ENCODE measurements at places on chromosomes 4 and X.

GRCh38 chr4:37837446-37837845 is 11.0 kb downstream of the PGM2 start:
- DNase-seq = peak; percentile 8

DNA sequence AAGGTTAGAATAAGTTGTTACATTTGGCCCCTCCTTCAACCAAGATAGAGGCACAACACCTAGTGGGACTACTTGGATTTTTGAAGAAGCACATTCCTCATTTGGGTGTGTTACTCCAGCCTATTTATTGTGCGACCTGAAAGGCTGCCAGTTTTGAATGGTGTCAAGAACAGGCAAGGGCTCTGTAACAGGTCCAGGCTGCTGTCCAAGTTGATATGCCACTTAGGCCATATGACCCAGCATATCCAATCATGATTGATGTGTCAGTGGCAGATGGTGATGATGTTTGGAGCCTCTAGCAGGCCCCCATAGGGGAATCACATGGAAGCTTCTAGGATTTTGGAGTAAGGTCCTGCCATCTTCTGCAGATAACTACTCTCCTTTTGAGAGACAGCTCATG is 35.5 kb upstream of the UGT2B4 start:
- no peak for DNase-seq

- DNase-seq = no peak
Observed at GRCh38 chr4:111274060-111274459, 651.2 kb upstream of the PITX2 start.

GRCh38 chrX:103170216-103170615 is 44.7 kb upstream of the BEX4 start:
- DNase-seq = no peak

DNA sequence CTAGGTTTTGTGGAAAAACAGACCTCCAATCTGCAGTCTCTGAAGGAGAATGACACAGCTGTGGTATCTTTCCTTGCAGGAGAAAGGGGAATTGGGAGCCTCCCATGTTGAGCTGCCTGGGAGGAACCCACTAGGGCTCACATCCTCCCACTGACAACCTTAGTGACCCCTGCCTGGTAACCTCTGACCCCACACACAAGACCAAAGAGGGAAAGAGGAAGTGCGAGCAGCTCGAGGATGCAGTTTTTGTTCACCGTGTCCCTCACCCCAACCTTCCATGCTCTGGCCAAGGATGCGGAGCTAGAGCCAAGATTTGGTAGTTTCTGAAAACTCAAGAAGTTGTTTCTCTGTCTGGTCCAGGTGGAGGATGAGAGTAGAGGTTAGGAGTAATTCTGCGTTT is 5.4 kb upstream of the ZXDA start:
- DNase-seq = peak; percentile 50

GRCh38 chr4:1784789-1785591 is 8.1 kb upstream of the FGFR3 start:
- DNase-seq = no peak

- DNase-seq = peak; percentile 76
Observed at GRCh38 chr4:74451214-74451661, 6.3 kb downstream of the AREG start.

DNA sequence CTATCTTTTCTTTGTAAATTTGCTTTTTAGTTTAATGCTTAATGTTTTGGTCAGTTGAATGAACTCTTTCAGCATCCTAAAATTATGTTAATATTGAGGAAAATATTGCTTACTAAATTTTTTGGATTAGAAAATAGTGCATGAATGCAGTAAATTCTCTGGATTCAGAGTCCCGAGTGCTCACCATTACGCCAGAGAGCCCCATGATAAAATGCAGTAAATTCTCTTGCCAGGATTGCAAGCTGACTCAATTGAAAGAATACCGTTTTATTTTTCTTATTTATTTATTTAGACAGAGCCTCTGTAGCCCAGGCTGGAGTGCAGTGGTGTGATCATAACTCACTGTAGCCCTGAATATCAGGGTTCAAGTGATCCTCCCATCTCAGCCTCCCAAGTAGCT is 60.9 kb upstream of the ENPEP start:
- no peak for DNase-seq

- no peak for DNase-seq
Observed at GRCh38 chr4:107931775-107932321, 499 bp downstream of the CYP2U1 start.

DNA sequence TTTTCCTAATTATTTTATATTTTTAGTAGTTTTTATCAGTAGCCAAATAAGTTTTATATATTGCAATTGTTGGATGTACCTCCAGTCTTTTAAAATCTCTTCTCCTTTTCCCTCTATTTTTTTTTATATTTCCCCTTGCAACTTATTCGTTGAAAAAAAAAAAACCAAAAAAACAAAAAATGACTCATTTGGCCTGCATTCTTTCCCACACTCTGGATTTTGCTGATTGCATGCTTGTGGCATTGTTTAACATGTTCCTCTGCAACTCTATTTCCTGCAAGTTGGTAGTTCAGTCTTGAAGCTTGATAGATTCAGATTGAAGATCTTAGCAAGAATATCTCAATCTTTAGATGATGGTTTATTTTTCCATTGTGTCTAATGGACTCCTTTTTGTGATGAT is 260.6 kb upstream of the BOD1L1 start:
- DNase-seq = no peak

GRCh38 chr4:123325241-123325681 is 71.3 kb upstream of the SPRY1 start:
- DNase-seq = peak; percentile 96

GRCh38 chr4:88033309-88033708 is 25.9 kb downstream of the PKD2 start:
- peak; percentile 64 for DNase-seq

- no peak for DNase-seq
Observed at GRCh38 chrX:119570351-119570835, 4.0 kb upstream of the UBE2A start.

DNA sequence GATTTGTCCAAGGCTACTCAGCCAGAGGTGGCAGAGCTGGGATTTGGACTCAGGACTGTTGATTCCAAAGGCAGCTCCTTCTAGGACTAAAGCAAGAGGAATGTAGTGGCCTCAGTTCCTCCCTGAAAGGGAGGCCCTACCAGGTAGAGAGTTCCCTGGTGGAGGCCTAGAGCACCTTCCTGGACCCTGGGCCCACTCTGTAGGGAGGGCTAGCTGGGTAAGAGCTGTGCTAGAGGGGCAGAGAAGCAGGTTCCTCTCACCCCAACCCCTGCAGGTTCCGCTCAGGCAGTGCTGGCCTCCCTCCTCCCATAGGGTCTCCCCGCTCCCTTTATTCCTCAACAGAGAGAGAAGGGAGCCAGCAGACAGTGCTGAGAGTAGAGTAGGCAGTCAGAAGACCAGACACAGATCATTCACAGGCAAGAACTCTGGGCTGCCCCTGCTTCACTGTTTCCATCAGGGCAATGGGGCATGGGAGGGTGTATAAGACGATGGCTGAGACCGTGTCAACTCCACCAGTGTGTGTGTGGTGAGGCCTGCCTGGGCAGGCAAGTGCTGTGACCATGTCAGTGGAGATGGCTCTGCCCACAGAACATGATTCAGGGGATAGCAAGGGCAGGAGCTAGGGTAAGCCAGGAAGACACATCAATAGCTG is 12.4 kb upstream of the PJA1 start:
- DNase-seq = no peak

- no peak for DNase-seq
Observed at GRCh38 chrX:148354916-148355315, 145.5 kb upstream of the AFF2 start.

DNA sequence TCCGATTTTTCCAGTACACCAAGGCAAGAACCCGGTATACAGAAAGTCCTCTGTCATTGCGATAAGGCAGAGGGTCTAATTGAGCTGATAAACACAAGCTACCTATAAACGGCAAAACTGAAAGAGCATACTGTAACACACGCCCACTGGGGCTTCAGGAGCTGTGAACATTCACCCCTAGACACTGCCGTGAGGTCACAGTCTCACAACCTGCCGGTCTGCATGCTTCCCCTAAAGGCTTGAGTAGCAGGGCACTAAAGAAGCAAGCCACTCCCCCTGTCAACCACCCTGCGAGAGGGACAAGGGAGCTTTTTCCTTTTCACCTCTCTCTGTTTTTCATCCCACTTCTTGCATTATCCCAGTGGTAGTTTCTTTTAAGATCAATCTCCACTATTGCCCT is 22.4 kb upstream of the F9 start:
- DNase-seq = no peak

DNA sequence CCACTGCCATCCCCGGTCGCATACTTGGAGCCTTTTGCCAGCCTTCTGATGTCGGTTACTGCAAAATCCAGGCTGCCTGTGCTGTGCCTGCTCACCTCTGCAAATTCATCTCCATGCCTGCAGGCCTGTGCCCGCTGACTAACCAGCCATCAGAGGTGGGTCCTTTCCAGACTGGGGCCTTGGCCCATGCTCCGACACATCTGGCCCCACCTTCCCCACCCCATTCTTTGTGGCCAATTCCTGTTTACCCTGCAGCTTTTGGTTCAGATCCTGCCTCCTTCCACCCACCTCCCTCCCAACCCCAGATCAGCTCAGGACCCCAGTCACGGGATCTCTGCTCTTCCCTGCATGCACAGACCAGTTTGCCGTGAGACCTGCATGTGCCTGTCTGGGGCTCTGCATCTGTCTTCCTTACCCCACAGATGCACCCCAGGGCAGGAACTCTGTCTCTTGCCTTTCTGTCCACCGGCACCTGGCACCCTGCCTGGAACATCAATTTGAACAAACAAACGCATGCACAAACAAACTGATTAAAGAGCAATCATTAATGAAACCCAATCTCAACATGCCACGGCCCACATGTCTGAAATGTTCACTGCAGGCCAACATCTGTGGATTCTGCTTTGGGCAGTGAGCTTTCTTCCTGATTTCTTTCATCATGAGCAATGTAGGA is 112.8 kb upstream of the PSAPL1 start:
- no peak for DNase-seq

- no peak for DNase-seq
Observed at GRCh38 chr4:76680952-76681351, 217.0 kb downstream of the SOWAHB start.

DNA sequence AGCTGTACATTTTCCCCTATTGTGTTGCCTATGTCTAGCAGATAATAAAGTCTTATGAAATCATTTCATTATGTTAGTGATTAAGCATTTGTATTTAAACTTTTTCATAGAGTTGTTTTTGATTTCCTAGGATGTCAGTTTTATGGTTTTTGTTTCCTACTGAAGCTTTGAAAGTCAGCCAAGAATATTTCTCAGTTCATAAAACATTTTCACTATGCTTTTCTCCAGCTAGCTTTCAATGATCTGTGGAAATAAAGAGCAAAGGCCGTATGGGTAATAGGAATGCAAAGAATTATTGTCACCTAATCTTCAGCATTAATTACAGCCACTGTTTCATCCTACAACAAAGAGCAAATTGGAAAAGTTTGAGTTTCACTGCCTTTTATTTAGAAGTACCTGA is 145.7 kb upstream of the NUDT6 start:
- no peak for DNase-seq

DNA sequence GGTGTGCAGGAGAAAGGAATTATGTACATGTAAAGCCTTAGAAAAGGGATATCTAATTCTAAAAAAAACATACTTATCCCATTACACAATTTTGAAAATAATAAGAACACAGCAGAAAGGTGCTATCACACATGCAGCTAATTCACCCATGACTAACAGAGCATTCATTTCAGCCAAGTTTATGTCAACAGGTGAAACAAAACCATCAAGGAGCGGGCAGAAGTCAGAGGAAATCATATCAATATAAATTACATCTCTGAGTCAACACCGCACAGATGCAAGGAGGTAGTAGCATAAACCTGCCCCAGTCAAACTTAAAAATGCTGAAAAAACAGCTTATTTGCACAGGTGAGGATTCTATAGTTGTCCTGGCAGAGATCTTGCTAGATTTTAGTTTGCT is 197.9 kb downstream of the PRDM5 start:
- no peak for DNase-seq

- DNase-seq = no peak
Observed at GRCh38 chr4:159002950-159003349, 99.9 kb upstream of the RAPGEF2 start.

DNA sequence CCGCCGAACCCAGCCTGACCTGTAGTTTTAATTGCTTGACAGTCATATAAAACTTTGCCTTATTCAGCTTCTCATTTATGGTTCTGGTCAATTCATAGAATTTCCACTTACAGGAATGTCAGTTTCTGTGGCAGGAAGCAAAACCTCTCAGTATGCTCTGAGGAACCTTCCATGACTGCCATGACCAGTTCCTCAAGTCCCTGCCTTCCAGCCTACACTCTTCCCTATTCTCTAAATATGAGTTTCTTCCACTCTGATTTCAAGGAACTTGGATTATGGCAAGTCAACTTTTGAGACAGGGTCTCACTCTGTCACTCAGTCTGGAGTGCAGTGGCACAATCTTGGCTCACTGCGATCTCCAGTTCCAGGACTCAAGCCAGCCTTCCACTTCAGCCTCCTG is 26.0 kb upstream of the NSUN7 start:
- peak; percentile 30 for DNase-seq

DNA sequence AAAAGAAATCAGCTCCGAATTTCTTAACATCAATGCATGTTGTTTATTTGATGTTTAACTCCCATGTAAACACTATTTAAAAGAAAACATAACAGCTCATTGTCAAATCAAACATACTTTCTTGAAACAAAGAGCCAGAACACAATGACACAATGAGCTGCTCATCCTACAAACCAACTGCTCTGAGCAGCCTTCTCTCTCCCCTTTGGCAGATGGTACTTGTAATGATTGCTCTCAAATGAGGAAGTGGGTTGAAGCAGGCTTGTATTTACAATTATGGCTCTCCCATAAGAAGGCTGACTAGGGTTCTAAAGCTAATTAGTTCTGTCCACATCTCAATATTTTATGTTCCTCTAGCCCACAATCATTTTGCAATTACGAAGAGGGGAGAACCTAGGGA is 637.8 kb upstream of the ADGRL3 start:
- DNase-seq = peak; percentile 21

- peak; percentile 17 for DNase-seq
Observed at GRCh38 chrX:39897741-39898097, 200.0 kb downstream of the BCOR start.

DNA sequence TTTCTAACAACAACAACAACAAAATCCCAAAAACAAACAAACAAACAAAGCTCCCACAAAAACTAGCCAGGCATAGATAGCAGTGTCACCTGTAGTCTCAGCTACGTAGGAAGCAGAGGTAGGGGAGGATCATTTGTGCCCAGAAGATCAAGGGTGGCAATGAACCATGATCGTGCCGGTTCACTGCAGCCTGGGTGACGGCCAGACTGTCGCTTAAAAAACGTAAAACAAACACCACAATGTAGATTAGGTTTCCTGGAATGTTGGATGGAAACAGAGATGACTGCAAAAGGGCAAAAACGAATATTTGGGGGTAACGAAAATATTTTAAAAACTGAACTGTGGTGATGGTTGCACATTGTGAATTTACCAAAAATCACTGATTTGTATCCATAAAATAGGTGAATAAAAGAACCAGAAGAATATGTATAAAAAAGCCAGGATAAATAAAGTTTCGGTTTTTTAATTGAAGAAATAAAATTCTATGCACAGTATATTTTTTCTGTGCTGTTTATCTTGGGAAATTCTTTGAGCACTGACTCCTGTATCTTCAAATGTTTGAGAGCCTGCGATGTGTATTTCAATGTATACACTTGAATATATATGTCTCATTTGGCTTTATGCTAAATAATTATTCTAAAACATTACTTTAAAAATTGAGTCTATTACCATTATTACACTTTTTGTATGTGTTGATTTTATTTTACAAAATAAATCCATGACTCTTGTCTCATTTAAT is 1477.0 kb downstream of the PCDH7 start:
- no peak for DNase-seq

- peak; percentile 9 for DNase-seq
Observed at GRCh38 chrX:103343105-103343504, 13.1 kb downstream of the TCEAL7 start.
